ENCODE measurements at places on chromosomes 5 and 9. TPM values are rescaled to one million over a fixed set of nuclear protein-coding genes. Genes with fewer than 3 reads are reported as not detected.

DNA sequence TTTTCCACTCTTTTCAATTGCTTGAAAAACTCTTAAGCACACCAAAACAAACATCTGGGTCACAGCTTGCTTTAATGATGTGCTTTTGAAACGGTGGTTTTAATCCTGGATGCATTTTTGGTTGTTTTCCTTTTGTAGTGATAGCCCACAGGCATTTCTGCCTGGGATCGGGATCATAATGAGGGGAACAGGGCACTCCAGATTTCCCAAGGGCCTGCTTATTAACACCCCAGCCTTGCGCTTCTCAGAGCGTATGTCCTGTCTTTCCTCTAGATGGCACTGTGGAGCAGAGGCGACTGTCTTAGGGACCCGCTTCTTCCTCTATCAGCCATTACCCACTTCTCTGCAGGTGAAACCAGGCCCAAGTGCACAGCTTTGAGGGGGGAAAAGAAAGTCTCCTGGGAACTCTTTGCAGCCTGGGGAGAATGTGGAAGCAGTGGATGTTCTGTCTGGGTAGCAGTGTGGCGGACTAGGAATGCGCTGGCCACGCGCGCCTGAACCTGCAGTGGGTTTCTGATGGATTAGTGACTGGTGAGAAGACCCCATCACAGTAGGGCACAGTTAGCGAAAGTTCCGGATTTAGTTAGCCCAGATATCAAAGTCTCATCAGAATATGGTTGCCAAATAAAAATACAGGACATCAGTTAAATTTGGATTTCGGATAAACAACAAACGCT, 190.1 kb downstream of the GNA14 start:
- DNase-seq = peak; percentile 78

DNA sequence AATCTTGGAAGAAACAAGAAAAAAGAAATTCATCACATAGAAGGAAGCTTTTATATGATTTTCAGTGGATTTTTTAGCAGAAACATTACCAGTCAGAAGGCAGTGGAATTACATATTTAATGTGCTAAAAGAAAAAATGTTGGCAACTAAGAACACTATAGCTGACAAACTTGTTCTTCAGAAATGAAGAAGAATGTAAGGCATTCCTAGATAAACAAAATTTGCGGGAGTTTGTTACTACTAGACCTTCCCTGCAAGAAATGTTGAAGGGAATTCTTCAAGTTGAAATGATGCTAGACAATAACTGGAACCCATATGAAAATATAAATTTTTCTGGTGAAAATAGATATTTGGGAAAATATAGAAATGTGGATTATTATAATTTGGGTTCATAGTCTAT, 718.3 kb upstream of the GRAMD2B start:
- no peak for DNase-seq

- no peak for DNase-seq
Observed at GRCh38 chr9:26152350-26152749, 474.1 kb upstream of the TUSC1 start.

DNA sequence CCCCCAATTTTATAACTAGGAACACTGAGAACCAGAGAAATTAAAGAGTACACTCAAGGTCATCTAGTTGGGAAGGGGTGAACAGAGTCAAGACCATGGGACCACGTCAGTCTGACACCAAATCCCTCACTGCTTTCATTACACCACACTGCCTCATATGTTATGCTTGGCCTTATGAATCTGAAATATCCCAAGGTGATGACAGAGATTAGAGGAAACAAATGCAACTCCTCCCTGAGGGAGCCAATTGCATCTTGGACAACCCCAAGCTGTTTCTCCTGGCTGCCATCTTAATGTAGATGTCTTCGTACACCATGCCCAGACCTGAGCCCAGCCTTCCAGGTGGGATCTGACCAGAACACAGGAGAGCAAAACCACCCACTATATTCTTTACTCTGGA, 60.6 kb upstream of the ABCA1 start:
- DNase-seq = no peak

GRCh38 chr9:94445863-94446262, 109.0 kb upstream of the PCAT7 start:
- DNase-seq = no peak

DNA sequence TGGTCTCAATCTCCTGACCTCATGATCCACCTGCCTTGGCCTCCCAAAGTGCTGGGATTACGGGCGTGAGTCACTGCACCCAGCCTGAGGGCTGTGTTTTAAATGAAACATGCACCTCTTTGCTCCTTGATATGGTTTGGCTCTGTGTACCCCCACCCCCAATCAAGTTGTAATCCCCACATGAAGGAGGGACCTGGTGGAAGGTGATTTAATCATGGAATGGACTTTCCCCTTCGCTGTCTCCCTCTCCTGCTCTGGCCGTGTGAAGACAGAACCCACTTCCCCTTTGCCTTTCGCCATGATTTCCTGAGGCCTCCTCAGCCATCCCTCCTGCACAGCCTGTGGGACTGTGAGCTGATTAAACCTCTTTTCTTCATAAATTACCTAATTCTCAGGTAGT, 12.5 kb upstream of the NOTCH1 start:
- no peak for DNase-seq

DNA sequence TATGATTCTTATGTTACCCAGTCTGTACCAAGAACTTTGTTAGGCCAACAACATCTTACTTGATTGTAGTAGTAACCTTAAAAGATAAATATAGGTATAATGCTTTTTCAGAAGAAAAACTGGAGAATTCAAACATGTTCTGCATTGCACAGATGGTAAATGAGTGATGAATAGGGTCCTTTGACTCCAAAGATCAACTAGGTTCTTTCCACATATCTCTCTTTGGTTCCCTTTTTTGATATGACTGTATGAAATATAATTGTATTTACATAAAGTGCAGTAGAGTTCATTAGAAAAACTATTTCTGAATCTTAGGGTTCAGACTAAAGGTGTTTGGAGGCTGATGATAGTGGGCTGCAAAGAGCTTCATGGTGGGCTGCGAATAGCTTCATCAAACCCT, 150.5 kb upstream of the CDKN2B start:
- no peak for DNase-seq

PIP5K1B gene
- 60.0 TPM for total RNA-seq

FSD1L gene
- total RNA-seq = 7.8 TPM

GRCh38 chr9:120729791-120730241, 15.5 kb upstream of the MEGF9 start:
- no peak for DNase-seq

- DNase-seq = no peak
Observed at GRCh38 chr5:14156650-14157492, 13.7 kb downstream of the TRIO start.

DNA sequence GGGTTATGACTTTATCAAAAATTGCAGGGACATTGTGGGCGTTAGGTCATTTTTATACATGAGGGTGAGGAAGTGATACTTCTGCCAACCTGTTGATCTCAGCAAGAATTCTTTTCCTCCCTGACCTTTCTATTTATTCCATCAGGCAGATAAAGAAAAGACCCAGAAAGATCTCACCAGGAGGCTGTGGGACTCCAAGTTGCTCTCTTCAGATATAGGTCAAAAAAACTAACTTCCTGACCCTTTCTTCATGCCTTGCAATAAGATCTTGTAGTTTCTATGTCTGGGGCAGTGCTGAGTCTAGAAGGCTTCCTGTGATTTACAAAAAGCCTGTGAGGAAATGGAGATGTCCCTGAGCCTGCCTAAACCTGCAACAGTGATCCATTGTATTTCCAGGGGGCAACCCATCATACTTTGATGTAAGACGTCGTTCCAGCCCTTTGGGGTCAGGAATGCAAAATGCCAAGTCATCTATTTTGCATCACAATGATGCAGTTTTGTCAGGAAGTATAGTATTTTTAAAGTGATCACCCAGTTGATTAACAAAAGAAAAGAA, 22.0 kb upstream of the PIK3R1 start:
- no peak for DNase-seq

GRCh38 chr5:39079147-39079546, 4.9 kb upstream of the RICTOR start:
- DNase-seq = no peak

DNA sequence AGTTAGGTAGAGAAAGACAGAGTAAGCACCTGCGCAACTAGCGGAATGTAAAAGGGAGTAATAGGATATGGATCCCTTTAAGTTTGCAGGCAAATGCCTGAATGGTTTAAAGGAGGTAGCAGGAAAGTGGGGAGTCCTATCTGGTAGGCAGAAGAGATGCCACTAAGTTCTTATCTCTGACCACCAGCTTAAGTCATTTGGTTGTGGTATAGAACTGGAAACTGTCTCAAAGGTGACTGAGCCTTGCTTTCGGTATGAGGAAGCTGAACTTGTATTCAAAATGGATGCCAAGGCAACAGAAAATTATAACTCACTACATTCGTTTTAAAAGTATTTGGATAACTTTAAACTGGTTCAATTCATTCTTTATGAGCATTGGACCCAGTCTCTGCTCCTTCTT, 475.6 kb downstream of the DMRTA1 start:
- DNase-seq = no peak

GRCh38 chr5:139312075-139312474, 18.5 kb downstream of the MATR3 start:
- DNase-seq = no peak

- DNase-seq = no peak
Observed at GRCh38 chr5:763397-763796, 21.1 kb downstream of the ZDHHC11B start.

DNA sequence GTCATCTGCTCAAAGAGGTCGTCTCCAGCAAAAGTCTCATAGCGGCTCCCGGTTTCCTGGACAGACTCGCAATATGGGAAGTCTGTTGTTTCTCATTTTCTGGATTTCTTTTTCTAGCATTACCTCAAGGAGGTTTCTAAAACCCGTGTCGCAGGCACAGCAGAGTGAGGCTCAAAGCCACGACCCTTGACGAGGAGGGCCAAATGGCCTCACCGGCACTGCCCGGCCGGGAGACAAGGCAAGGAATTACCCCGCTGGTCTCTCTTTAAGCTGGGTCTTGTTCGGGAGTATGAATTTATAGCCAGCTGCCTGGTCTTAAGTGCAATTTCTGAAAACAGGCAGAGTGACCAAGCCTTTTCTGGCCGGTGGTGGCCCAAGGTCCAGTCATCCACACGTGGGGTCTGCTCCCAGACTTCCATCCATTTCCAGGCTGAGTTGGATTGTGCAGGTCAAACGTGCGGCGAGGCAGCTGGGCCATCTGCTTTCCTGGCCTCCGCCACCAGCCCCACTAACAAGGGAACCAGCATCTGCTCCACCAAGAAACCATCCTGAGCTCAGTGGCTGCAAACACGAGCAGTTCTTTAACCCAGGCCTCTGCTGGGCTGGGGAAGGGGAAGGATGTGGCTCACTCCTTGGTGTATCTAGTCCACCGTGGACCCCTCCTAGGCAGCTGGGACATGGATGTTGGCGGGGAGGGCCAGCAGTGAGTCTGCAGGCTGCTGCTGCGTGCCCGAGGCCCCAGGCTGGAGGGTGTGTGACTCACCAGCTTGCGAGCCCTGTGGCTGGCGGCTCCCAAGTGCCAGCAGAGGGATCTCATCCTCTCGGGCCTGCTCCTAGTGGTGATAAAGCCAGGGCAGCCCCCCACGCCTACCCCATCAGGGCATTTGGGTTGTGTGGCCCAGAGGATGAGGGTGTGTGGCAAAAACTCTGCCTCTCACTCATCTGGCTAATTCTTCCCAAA, 55.6 kb upstream of the COL5A1 start:
- no peak for DNase-seq

DNA sequence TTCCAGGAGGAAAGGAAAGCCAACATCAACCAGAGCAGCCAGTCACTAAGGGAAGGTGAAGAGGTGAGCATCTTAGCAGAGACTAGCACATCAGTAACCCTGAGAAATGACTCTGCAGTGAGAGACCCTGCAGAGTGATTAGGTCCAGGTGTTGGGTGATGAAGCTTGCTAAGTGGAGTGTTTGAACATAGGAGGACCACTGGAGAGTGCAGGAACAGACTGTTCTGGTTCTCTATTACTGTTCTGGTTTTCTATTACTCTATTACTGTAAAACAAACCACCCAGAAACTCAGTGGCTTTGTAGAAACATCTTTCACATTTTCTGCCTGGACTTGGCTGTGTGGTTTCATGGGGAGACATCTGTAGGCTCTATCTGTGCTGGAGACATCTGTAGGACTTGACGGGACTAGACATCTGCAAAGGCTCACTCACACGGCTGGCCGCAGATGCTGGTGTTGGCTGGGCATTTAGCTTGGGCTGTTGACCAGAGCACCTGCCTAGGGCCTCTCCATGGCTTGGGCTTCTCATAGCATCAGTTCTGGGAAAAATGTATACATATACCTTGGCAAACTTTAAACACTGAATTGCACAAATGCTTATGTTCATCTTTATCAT, 33.4 kb upstream of the SPATA31E1 start:
- no peak for DNase-seq

DNA sequence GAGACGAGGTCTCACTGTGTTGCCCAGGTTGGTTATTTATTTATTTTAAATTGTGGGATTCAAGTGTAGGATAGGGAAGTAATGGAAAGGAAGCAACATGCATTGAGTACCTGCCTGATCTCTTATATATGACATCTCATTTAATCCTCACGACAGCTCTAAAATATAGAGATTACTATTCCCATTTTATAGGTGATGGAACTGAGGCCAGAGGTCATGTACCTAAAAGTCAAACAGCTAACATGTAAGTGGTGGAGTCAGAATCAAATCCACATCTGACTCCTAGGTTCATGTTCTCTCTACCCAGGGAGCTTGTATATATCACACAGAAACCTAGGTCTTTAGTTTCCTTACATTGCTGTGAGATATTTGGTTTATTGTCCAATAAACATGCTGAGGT, 26.1 kb upstream of the MATR3 start:
- DNase-seq = no peak

DNA sequence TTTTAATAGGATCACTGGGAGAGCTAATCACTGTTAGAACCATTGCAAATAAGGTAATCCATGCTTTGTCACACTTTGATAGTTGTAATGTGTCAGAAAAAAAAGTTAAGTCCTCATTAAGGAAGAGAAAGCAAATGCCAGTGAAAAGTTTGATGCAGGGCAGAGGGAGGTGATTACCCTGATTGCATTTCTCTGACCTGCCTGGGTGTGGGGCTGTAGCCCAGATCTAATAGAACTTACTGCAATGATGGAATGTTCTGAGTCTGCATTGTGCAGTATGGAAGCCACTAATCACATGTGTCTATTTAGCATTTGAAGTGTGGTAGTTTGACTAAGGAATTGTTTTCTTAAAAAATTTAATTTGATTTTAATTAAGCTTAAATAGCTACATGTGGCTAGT, 202.7 kb downstream of the ATP10B start:
- DNase-seq = no peak

DNA sequence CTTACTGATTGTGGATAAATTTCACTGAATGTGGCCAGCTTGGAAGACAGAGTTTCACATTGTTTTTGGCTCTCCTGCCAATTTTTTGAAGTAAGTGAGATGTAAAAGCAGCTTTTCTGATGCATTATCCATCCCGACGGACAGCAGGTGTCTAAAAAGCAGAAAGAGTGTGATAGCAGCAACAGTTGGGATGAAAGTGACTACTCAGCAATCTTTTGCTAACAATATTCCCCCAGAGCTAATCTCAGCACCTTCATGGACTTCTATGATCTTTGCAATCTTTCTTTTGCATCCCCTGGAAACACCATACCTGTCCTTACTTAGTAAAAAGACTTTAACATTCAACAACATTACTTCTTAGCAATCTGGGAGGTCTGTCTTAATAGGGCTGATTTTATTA, 5.4 kb downstream of the CD72 start:
- no peak for DNase-seq

GRCh38 chr5:111829701-111830100, 72.7 kb upstream of the NREP start:
- no peak for DNase-seq

- no peak for DNase-seq
Observed at GRCh38 chr9:25994605-25995004, 316.4 kb upstream of the TUSC1 start.

Measured in mucosa of descending colon (tissue), 3 donors.